RCC 7860 (cell line): ENCODE measurements at places on chromosomes 12 and 14.

DNA sequence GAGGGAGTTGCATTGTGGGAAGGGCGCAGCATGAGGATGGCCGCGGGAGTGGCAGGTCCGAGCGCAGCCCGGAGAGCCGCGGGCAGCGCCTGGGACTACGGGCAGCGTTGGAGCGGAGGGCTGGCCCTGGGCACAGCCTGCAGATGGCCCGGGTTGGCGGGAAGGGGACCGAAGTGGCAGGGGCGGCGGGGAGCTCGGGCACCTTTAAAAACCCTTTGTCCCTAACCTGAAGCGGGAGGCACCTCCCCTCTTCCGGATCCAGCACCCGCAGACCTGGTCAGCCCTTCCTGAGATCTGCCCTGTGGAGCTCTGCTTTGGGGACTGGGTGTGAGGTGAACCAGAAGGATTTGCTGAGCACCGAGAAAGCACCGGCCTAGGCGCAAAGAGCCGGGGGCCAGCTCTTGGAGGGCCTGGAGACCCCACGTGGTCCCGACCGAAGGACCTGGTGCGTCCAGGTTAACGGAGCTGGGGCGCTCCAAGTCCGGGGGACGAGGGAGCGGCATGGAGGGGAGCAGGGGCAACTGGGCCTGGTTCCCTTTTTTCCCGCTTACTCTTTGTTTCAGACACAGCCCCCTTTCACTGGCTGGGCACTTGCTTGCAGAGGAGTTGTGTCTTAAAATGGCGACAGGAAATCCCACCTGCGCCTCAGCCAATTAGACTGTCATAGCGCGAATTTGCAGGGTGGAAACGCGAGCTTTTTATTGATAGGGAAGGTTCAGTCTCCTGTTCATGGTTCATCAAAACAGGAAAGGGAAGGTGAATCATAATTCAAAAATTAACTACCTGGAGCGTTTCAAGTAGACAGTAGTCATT lies 792 bp upstream of the SLC38A1 start:
- peak; percentile 32 for DNase-seq

DNA sequence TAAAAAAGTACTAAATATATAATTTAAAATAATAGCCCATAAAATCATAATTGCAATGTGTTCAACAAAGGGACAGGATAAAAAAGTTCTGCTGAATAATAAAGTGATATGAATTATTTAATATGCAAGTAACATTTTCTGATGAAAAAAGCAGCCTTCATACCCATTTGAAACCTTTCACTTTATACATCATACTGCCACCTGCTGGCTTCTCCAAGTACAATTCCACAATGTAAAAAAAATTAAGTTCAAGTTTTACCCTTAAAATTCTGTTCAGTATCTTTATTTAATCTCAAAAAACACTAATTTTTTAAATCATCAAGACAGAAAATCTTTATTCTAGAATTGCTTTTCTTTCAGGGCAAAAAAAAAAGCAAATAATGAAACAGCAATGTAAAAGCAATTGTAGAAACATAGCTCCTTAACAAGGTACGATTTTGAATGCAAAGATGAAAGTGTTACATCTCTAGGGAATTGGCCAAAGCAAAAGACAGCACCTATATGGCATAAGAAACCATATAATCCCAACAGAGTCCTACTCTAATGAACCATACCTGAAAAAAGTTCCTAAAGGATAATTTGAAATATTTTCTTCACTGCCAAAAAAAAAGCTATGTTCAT lies 15.0 kb downstream of the MDM1 start:
- DNase-seq: peak; percentile 28

- DNase-seq: no peak
Measured at GRCh38 chr14:73246387-73247150, 9.3 kb downstream of the PAPLN start.

DNA sequence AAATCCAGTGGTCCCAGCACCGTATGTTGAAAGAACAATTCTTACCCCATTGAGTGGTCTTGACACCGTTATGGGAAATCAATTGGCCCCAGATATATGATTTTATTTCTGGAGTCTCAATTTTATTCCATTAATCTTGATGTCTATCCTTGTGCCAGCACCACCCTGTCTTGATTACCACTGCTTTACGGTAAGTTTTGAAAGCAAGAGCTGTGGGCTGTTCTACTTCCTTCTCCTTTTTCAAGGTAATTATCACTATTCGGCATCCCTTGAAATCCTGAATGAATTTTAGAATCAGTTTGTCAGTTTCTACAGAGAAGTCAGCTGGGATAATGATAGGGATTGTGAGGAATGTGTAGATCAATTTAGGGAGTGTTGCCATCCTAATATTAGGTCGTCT lies 160.8 kb upstream of the SFSWAP start:
- no peak for DNase-seq

DNA sequence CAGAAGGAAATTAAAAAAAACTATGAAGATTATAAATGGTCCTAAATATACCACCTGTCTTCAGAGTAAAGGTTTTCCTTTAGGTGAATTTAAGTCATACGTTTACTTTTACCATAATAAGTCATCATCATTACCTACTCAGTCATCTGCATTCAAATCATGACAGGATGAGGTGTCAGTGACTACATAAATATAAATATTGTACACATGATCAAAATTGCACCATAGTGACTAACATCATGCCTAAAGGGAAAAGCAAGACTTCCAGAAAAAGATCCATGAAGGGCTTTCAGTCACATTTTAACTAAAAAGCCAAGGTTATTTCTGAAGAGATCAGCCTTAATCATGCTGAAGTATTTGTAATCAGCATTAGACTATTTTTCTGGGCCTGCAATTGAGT lies 759.9 kb upstream of the FLRT2 start:
- no peak for DNase-seq

DNA sequence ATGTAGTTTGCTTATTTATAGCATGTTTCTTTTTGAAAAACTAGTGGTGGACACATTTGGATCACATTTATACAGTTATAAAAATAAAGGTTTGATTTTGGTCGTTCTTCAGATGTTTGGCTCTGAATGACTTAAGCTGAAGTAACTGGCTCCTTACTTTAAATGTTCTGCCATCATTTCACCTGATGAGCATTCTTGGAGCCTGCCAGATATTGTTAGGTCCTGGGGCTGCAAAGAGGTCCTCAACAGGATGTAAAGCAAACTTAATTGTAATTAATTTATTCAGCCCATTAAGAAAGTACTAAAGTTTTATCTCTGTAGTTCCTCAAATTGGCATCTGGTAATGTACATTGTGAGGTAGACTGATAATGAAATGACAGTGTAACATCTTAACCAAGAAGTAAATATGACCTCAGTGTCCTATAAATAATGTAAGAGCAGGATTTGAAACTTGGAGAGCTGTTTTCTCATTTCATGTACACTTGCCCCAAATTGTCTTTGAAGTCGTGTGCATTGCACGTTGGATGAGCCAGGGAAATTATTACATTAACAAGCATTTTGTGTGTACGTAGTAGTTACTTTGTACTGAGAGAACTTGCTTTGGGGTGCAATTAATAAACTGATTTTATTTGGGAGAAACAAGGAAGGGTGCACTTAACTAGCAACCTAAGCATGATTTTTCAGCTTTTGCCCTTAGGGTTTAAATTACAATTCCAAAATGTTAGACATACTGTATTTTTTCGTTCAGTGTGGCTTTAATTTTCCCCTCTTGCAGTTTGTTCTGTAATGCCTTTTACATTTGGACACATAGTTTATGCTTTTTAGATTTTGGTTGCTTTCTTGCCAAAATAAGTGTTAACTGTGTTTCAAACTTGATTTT lies 7.5 kb downstream of the EIF5 start:
- DNase-seq: no peak

- no peak for DNase-seq
Measured at GRCh38 chr12:106179086-106179485, 40.3 kb upstream of the NUAK1 start.

GRCh38 chr12:66077542-66077941 lies 53.0 kb downstream of the LLPH start:
- no peak for DNase-seq

- no peak for DNase-seq
Measured at GRCh38 chr14:95363468-95363954, 43.8 kb upstream of the CLMN start.
